Fibroblast of pulmonary artery (primary cell): ENCODE measurements at places on chromosomes 3 and 15.

DNA sequence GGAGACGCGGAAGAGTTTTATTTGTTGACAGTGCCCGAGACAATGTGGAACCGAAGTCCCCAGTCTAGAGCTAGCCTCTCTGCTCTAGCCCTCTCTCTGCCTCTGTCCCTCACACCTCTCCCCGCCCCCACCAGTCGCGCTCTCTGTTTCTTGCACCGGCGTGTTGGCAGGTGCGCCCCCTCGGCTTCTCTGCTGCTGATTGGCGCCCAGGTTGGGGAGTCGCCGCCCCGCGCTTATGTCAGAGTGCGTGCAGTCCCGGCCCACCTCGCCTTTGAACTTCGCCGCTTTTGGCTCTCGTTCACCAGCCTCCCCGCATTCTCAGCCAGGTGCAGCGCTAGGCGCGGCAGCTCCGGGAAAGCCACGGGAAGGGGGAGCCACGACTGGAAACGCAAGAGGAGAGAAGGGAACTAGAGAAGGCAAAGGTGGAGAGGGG, at the start of gene SOX14:
Gene SOX14 (plus strand): TSS at position 315 of the 433 bp plus-strand sequence. CDS start 470 bp downstream, outside the sequence.
- no peak for DNase-seq

DNA sequence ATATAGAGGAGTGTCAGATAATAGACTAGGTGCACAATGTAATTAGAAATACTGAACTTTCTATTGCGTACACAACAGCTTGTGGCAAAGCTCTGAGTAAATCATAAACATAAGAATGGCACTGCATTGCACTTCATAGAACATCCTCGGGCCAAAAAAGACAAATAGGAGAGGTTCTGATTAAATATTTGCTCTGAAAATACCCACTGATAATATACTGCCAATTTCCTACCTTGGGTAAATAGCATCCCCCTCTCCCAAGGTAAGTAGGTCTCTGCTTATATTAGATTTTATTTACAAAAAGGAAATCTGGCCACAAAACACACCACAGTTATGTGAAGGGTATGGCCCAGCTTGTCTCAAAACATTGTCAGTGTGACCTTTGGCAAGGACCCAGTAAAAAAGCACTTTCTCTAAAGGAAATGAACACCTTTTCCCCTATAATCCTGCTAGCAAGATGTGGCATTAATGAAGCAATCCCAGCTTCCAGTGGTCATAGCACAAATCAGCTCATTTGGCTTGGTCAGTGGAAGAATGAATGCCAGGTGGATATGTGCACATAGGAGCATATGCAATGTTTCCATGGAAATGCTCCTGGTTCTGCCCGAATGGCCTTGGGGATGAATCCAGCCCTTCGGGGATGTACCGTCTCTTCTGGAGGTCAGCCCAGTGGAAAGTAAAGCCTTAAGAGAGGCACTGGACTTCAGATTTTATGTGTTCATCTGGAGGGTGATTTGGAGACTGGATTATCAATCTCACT, 315.9 kb downstream of the LSAMP start:
- no peak for DNase-seq

DNA sequence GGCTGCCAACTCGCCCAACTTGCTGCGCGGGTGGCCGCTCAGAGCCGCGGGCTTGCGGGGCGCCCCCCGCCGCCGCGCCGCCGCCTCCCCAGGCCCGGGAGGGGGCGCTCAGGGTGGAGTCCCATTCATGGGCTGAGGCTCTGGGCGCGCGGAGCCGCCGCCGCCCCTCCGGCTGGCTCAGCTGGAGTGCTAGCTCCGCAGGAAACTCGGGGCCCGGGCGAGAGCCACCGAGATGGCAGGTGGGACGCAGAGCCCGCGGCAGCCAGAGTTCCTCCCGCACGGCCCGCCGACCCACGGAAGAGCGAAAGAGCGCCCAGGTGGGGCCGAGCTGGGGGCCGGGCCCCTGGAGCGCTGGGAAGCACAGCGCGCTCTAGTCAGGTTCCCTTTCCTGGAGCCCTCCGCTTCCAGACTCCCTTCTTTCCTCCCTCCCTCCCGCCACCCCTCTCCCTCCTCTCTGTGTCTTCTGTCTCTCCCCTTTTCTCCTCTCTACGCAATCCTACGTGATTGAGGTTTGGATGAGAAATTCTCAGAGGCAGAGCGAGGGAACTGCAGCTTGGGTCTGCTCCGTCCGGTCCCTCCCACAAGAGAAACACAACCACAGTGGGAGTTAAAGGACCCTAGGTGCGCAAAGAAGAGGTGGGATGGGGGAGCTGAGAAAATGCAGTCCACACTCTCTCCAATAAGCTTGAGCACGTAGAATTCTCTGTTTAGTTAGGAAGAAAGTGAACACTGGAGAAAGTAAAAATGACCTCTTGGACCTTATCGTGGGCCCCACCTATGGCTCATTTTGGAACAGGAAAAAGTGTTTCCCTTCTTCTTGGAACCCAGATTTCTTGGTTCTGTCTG, 317.3 kb downstream of the FGF12 start:
- DNase-seq = peak; percentile 3

DNA sequence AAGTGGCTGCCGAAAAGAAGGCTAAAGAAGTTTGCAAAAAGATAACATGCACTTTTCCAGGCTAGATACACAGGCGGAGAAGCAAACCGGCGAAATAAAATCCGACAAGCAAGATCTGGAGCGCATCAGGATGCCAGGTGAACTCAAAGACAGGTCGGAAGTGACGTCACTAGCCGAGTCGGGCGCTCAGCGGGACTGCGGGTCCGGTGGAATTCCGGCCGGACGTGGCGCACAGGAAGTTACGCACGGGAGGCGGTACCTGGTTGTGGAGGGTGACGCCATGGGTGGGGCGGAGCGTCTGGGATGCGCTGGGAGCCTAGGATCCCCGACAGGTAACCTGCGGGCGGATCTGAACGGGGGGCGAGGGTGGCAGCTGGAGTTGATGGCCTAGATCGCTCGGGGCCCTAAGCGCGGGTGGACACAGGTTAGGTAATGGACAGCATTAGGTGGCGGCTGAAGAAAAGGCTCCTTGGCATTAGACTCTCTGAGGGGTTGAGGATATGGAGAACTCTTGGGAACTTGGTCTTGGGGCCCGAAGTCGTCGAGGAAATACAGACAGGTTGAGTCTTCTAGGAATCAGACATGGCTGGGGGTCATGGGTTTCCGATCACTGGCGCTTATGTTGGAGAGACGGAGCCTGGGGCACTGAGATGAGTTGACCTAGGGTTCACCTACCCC, 29.0 kb upstream of the EHHADH start:
- DNase-seq = peak; percentile 96

GRCh38 chr3:185208823-185209222, 45.0 kb downstream of the EHHADH start:
- DNase-seq = no peak
